CD8-positive, alpha-beta T cell (primary cell): ENCODE measurements at places on chromosomes 7 and 10.

DNA sequence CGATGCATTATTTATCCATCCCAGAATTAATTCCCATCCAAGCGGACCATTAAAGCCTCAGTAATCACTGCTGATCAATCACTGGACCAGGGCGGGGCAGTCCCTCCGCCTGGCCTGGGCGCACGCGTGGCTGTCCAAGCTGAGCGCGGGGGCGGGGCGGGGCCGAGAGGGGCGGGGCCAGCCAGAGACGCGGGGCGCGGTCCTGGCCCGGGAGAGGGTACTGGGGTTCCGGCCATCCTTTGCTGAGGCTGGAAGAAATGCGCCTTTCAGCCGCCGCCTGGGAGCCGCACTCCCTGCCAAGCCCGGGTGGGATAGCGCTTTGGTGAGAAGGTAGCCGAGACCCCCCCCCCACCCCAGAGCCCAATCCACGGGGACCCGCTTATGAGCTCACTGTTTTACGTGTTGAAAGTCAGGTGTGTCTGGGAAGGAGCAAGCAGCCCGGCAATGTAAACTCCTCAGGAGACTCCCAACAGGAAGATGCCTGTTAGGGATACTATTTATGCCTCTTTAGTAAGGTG is at the start of gene ARHGAP22:
Gene ARHGAP22, minus strand, starts transcription at position 83 of the 518 bp plus-strand sequence. CDS start 277 bp downstream, outside the sequence.
- DNase-seq: no peak

GRCh38 chr10:7340179-7340874 is 70.5 kb downstream of the SFMBT2 start:
- DNase-seq: no peak

DNA sequence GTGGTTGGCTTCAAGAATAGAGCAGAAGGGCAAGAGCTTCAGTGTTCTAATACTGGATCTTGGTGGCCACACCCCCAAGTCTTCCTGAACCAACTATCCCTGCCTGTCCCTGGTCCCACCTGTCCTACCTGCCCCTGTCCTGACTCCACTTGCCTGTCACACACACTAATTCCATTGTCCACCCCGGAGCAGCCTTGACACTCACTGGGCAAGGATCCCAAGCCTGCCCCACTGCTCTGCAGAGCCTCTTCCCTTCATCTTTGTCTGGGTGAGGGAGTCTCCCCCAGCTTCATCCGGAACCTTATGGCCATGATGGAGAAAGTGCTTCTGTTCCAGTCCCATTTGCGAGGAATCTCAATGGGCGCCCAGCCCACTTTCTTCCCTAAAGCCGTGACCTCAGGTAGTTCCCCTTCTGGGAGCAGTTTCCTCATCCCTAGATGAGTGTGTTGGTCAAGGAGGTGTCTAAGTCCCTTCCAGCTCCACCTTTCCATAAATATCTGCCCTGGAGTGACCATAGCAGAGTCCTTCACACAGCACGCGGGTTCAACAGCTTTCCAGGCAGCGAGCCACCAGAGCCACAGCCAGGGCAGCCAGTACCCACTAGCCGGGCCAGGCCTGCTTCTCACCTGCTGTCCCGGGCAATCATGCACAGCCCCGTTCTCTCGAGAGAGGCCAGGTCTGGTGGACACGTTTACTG is 61.5 kb downstream of the VIPR2 start:
- DNase-seq: no peak

GRCh38 chr7:81751619-81752317 is 18.1 kb downstream of the HGF start:
- DNase-seq: no peak

GRCh38 chr7:31371621-31372020 is 31.1 kb upstream of the NEUROD6 start:
- DNase-seq: no peak

DNA sequence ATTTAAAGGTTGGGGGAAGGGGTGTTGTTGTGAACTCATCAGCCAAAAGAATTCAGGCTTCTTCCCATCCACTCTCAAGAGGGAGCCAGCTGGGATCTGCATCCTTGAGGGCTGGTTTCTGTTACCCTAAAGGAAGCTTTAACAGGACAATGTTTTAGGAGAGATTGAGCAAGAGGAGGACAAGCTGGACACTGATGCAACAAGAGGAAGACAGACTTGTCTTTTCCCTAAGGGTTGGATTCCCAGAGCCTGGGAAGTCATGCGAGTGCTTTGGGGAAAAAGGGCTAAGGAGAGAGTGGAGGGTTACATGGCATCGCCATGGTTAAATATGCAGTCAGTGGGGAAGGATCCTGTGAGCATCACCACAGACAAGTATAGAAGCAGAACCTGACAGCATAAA is 47.6 kb upstream of the PDE1C start:
- DNase-seq: no peak

- no peak for DNase-seq
Measured at GRCh38 chr10:86347856-86348255, 18.7 kb downstream of the GRID1 start.

- no peak for DNase-seq
Measured at GRCh38 chr7:126780993-126781392, 471.7 kb downstream of the GRM8 start.

DNA sequence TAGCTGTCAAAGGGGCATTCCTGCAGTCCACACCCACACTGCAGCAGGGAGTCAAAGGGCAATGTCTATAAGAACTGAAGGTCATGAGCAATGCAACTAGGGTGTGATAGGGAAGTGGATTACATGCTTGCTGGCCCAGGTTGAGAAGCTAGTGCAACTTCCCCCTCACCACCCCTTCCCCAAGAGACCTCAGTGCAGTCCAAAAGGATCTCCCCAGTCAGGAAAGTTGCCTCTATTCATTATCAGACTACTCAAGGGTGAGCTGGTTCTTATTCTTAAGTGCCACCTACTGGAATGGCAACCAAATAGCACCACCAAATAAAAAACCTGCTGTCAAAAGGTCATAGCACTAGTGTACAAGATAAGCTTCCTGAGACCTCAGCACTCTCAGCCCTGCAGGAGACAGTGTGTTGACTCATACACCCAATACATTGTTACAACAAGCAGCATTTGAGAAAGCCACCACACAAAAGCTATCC is 28.2 kb downstream of the MTERF1 start:
- no peak for DNase-seq

DNA sequence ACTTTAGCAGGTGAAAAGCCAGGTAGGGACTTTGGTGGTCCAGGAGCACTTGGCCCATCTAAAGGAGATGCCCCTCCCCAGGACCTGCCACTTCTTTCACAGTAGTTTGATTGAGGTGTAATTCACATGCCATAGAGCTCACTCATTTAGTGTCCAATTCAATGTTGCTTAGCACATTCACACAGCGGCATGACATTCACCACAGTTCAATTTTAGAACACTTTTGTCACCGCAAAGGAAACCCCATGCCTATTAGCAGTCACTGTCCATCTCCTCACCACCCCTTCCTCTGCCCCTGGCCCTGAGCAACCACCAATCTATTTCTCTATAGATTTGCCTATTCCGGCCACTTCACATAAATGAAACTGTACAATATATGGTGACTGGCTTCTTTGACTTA is 211.6 kb upstream of the ZMIZ1 start:
- DNase-seq: no peak

DNA sequence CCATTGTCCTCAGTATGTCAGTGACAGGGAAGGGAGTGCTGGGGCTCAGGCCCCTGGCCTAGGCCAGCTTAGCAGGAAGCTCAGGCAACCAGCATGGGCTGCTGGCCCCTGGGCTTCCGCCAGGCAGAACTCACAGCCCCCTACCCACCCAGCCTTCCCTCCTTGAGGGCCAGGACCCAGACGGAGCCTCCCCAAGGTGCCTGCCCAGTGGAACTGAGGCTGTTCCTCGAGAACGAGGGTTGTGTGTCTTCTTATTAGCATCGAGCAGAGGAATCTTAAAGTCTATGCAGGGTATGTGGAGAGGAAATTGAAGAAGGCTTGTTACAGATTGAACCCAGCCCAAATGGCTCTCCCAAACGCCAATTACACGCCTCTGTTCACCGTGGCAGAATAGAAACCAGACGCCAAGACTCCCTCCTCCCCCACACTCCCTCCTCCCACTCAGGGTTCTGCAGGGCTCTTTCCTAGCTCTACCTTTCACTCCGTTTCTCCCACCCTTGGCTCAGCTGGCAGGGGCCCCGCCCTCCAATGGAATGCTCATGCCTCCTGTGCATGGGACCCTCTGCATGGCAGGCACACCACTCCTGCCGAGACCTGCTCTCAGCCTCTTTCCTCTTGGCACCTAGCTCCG is 134.4 kb downstream of the ZMIZ1 start:
- no peak for DNase-seq

DNA sequence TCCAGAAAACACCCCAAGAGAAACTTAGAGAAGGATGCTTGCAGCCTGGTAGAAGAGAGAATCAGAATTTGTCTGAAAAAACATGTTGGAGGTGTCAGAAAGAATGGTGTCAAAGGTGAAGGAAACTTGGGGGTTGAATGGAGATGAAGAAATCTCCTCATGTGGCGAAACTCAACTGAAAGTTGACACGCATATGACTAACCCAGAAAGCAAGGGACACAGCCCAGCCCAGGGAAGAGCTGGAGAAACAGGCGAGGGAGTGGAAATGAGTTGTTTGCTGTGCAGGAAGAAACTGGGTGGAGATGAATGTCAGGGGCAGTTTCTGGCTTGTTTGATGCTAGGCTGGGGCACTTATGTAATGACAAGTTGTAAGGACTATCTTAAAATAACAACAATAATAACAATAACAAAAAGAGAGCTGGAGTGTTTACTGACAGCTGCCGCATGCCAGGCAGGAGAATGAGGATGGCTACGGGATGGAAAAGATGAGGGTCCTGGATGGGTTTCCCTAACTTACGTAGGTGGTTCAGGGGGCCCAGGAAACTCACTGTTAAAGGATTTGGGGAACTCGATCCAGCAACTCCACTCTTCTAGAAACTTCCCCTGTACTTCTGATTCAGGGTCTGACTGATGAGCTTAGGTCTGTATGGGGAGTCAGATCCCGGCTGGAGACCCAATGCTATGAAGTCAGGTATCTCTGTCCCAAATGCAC is 57.4 kb downstream of the MAP3K8 start:
- peak; percentile 28 for DNase-seq

DNA sequence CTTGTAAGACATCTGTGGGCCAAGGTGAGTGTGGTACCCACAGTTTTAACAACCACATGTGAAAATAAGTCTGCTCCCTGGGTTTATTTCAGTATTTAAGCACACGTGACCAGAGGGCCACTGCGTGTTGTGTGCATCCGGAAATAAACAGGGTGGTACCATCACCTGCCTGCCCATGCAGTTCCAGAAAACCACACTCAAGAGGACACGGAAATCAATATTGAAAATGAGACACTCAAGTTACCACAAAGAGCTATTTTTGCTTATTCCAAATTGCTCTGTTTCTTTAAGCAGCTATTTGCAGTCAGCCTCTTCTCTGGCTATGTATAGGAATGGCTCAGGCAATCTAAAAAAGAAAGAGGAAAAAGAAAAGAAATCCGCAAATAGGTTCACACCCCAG is 71.8 kb upstream of the LOXL4 start:
- DNase-seq: no peak

DNA sequence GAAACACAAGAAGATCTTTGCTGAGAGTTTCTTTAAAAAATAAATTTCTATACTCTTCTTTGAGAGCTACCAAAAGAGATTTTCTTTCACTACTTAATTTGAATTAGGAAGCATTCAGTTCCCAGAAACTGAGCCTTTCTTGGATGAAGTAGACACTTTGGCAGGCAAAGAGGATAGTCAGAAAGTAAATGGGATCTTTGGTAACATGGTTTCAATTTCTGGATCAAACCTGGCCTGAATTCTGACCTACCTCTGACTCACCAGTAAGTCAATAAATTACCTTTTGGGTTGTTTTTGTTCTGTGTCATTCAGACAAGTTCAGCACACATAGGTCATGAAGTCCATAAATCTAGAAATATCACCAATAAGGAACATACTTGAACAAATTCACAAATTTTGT is 26.8 kb upstream of the CABCOCO1 start:
- no peak for DNase-seq

DNA sequence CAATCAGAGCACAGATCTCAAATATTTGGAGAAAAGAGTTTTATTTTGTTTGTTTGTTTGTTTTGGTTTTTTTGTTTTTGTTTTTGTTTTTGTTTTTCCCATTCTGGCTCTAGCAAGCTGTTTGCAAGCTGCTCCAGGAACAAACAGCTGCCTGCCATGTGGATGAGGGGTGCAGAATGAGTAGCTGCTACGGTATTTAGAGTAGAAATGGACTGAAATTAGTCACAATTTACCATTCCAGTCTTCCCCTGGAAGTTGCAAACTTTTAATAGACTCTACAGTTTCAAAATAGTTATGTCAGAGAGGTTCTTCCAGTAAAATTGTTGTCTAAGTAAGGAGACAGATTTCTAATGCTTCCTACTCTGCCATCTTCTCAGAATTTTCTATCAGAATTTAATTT is 27.1 kb upstream of the TAS2R16 start:
- no peak for DNase-seq

DNA sequence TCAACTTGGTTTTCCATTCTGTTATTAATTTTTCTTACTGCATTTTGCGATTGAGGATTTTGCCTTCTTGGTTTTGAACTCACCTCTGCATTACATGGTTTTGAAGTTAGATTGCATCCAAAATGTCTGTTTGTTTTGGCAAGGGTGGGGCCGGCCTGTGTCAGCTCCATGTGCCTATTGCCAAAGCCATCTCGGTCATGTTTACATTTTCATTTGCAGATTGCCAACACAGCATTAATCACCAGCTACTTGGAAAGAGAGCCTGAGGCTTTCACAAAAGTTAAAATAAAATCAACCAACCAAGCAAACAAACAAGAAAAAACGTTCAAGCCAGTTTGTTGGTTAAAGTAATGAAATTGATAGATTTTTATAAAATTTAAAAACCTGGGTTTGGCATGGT is 695.8 kb downstream of the TYW1 start:
- DNase-seq: no peak

GRCh38 chr10:60820093-60820754 is 41.9 kb downstream of the CDK1 start:
- DNase-seq: no peak

DNA sequence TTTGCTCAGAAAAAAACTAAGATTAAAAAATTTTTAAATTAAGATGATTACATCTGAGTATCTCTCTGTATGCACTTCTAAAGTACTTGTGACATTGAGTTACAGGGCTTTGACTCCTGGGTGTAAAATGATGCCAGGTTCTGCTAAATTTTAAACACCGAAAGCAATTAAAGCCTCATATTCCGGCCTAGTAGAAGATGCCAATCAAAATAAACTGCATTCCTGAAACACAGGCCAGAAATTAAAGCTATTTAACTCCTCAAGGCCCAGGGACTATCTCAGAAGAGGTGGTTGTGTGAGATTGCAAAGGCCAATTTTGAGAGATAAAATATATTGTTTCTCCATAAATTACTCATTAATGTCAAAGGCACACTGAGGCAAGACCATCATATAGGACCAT is 388.3 kb downstream of the KIF20B start:
- no peak for DNase-seq
